Gastrocnemius medialis (tissue), 4 donors: ENCODE measurements at places on chromosomes 1 and 21. TPM values are rescaled to one million over a fixed set of nuclear protein-coding genes. Genes with fewer than 3 reads are reported as not detected.

ADAMTS5 gene
- 7.6 TPM for total RNA-seq

TMEM269 gene
- total RNA-seq: 0.25 TPM

LMOD1 gene
- total RNA-seq: 12.8 TPM

FOXD3 gene
- total RNA-seq: 0.22 TPM

MYBPHL gene
- total RNA-seq: not detected

HIPK1 gene
- total RNA-seq: 54.8 TPM

LINGO4 gene
- total RNA-seq: 24.5 TPM

GNAT2 gene
- not detected for total RNA-seq

PIK3R3 gene
- total RNA-seq: 15.7 TPM

FCRLB gene
- total RNA-seq: not detected

STXBP3 gene
- 26.6 TPM for total RNA-seq

RPE65 gene
- total RNA-seq: not detected

ARHGEF10L gene
- 61.9 TPM for total RNA-seq

KCNE1 gene
- total RNA-seq: not detected

SDCCAG8 gene
- total RNA-seq: 12.3 TPM

ATP1A4 gene
- not detected for total RNA-seq

IBA57 gene
- total RNA-seq: 15.7 TPM

CHD5 gene
- total RNA-seq: 0.05 TPM

LENEP gene
- not detected for total RNA-seq

EXTL1 gene
- total RNA-seq: not detected

KCNN3 gene
- 5.0 TPM for total RNA-seq

OLFM3 gene
- total RNA-seq: not detected

B3GALT5 gene
- 1.3 TPM for total RNA-seq

ARTN gene
- not detected for total RNA-seq
